ENCODE measurements at places on chromosomes 3 and 15. TPM values are rescaled to one million over a fixed set of nuclear protein-coding genes. Genes with fewer than 3 reads are reported as not detected.

The ITIH4 gene
- 8.4 TPM for total RNA-seq

GRCh38 chr3:71356265-71356664 lies 227.3 kb downstream of the FOXP1 start:
- no peak for DNase-seq

The LRTM1 gene
- total RNA-seq = not detected

DNA sequence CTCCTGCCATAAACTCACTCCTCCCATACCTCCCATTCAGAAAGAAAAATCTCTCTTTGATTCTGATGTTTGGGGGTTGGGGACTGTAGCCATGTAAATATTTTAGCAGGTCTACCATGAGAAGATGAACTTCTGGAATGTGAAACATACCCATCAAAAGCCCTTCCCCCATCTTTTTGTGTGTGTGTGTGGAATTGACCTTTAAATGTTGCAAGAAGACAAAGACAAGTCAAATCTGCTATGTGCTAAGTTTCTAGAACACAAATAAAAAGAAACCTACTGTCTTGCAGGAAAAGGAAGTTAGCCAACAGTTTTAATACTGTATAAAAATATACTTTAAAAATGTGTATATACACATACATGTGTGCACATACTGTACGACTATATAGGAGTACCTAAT lies 29.7 kb upstream of the USP50 start:
- DNase-seq = no peak

The PSTPIP1 gene
- 1.8 TPM for total RNA-seq

DNA sequence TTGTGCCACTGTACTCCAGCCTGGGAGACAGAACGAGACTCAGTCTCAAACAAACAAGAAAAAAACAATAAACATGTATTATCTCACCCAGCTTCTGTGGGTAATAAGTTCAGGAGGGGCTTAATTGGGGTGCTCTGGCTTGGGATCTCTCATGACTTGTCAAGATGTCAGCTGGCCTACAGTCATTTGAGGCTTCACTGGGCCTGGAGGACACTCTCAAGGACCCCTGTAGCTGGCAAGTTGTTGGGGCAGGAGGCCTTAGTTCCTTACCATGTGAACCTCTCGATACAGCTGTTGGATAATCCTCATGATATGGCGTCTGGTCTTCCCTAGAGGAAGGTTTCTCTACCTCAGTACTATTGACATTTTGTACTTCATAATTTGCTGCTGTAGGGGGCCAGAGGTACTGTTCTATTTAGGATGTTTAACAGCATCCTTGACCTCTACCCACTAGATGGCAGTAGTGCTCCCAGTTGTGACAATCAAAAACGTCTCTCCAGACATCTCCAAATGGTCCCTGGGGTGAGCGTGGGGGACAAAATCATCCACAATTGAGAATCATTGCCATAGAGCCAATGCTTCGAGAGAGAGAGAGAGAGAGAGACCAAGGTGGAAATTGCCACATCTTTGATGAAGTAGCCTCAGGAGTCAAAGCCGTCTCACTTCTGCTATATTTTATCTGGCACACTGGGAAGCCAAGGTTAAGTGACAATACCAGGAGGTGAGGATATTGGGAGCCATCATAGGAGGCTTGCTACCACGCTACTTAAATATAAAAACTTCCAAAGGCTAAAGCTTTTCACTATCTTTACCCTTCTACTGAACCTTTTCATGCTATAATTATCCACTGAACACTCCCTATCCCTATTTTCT lies 23.9 kb upstream of the SLTM start:
- DNase-seq = no peak

Measured in ovary (tissue), 10 donors.